ENCODE measurements at places on chromosomes 5 and 9. TPM values are rescaled to one million over a fixed set of nuclear protein-coding genes. Genes with fewer than 3 reads are reported as not detected.

Gene TAF1L
- total RNA-seq, result not detected

Gene FAM170A
- not detected for total RNA-seq

Gene SLC6A7
- not detected for total RNA-seq

Gene DPYSL3
- 0.10 TPM for total RNA-seq

Gene CLIC3
- total RNA-seq, result not detected

Gene MYO10
- total RNA-seq, result 0.04 TPM

Gene EGFLAM
- total RNA-seq, result not detected

Gene CCL27
- total RNA-seq, result 0.44 TPM

Gene C9orf43
- total RNA-seq, result 0.67 TPM

Gene C9
- total RNA-seq, result not detected

Gene IFNA5
- total RNA-seq, result not detected

Gene SPINK7
- total RNA-seq, result not detected

Gene TNC
- 1.5 TPM for total RNA-seq

Gene CTNND2
- total RNA-seq, result not detected

Gene CAMK4
- total RNA-seq, result 57.4 TPM

Gene RAD1
- total RNA-seq, result 49.0 TPM

Gene NTRK2
- 0.25 TPM for total RNA-seq

Gene CYLC2
- not detected for total RNA-seq

Gene PLEKHG4B
- total RNA-seq, result 0.04 TPM

Gene POU5F2
- total RNA-seq, result 0.38 TPM

Gene ADGRD2
- not detected for total RNA-seq

Gene MRPL41
- total RNA-seq, result 61.0 TPM

Gene YTHDC2
- 25.4 TPM for total RNA-seq

Gene TMEM171
- total RNA-seq, result not detected

Gene TMEM252
- not detected for total RNA-seq

Gene RPS23
- 2,212 TPM for total RNA-seq

Gene TRAF1
- 260 TPM for total RNA-seq

Gene OR2S2
- total RNA-seq, result not detected

Gene F12
- 12.0 TPM for total RNA-seq

Gene FST
- total RNA-seq, result not detected

Gene SLIT3
- total RNA-seq, result 0.76 TPM

Gene SOX30
- 0.29 TPM for total RNA-seq

Gene ZNF366
- not detected for total RNA-seq

Gene LCN1
- not detected for total RNA-seq

Gene FKTN
- total RNA-seq, result 16.8 TPM

Gene C9orf153
- total RNA-seq, result not detected

Gene HAPLN1
- total RNA-seq, result not detected

Gene FOXD4L5
- total RNA-seq, result 0.17 TPM

Gene FSD1L
- total RNA-seq, result 5.1 TPM

Gene WDR38
- not detected for total RNA-seq

Gene PFN3
- not detected for total RNA-seq

Gene GAS1
- total RNA-seq, result 0.34 TPM

Gene PCDHGB1
- not detected for total RNA-seq

Gene SH3PXD2B
- 0.25 TPM for total RNA-seq

Gene ORM2
- total RNA-seq, result not detected

Gene UNC13B
- total RNA-seq, result 3.5 TPM

Gene TMC1
- total RNA-seq, result not detected

Gene CAPSL
- total RNA-seq, result 0.27 TPM

Gene SCGB3A2
- not detected for total RNA-seq

Gene MVB12B
- total RNA-seq, result 7.8 TPM

Gene MARCHF3
- total RNA-seq, result 2.6 TPM

Gene PCDHB15
- total RNA-seq, result not detected

Gene CHSY3
- 0.06 TPM for total RNA-seq

Gene SHC3
- not detected for total RNA-seq

Gene ARID3C
- 0.34 TPM for total RNA-seq

Gene COQ4
- 47.5 TPM for total RNA-seq

Gene OSTF1
- 70.9 TPM for total RNA-seq
